Hair follicle dermal papilla cell (primary cell): ENCODE measurements at places on chromosomes 5 and 9. TPM values are rescaled to one million over a fixed set of nuclear protein-coding genes. Genes with fewer than 3 reads are reported as not detected.

The RAD23B gene
- 337 and 364 TPM in 2 replicates for total RNA-seq

The DPM2 gene
- 10.2 and 11.0 TPM in 2 replicates for total RNA-seq

The FBP1 gene
- not detected in 2 replicates for total RNA-seq

The FBP2 gene
- not detected in 2 replicates for total RNA-seq

The CPLANE1 gene
- total RNA-seq = 29.4 and 40.6 TPM in 2 replicates

The MSX2 gene
- total RNA-seq = 14.8 and 20.3 TPM in 2 replicates

The NPR3 gene
- 21.4 and 31.9 TPM in 2 replicates for total RNA-seq

The EDIL3 gene
- 70.1 and 120 TPM in 2 replicates for total RNA-seq

The GABRP gene
- total RNA-seq = not detected in 2 replicates

The FAM221B gene
- not detected in 2 replicates for total RNA-seq

The RNF183 gene
- total RNA-seq = not detected in 2 replicates

The OBP2B gene
- total RNA-seq = not detected in 2 replicates

The CDH6 gene
- total RNA-seq = 1.5 and 2.1 TPM in 2 replicates

The FANCG gene
- 10.9 and 11.9 TPM in 2 replicates for total RNA-seq

The ZNF483 gene
- 3.1 and 4.4 TPM in 2 replicates for total RNA-seq

The IFNK gene
- not detected in 2 replicates for total RNA-seq

The SKIC3 gene
- total RNA-seq = 131 and 169 TPM in 2 replicates

The KCNV2 gene
- total RNA-seq = not detected in 2 replicates

The SPAG8 gene
- total RNA-seq = 0.49 and 2.1 TPM in 2 replicates

The GCNT4 gene
- 19.5 and 24.8 TPM in 2 replicates for total RNA-seq

The STXBP1 gene
- total RNA-seq = 29.2 and 42.9 TPM in 2 replicates

The SLC1A1 gene
- 5.4 and 8.3 TPM in 2 replicates for total RNA-seq

The SVEP1 gene
- total RNA-seq = 107 and 127 TPM in 2 replicates

The CSF1R gene
- total RNA-seq = 0.16 and 0.36 TPM in 2 replicates

The GHR gene
- total RNA-seq = 2.9 and 5.2 TPM in 2 replicates

The MARVELD2 gene
- total RNA-seq = 2.9 and 3.3 TPM in 2 replicates

The EMB gene
- total RNA-seq = 5.0 and 6.8 TPM in 2 replicates

The WNT8A gene
- total RNA-seq = not detected in 2 replicates

The MCTP1 gene
- total RNA-seq = 2.3 and 3.4 TPM in 2 replicates

The SPATA6L gene
- total RNA-seq = 0.65 and 0.73 TPM in 2 replicates

The EGR1 gene
- 0.97 and 2.4 TPM in 2 replicates for total RNA-seq

The SFXN1 gene
- 79.7 and 83.4 TPM in 2 replicates for total RNA-seq

The PTPRD gene
- 2.2 and 11.0 TPM in 2 replicates for total RNA-seq

The AGXT2 gene
- not detected in 2 replicates for total RNA-seq

The IFNB1 gene
- total RNA-seq = not detected in 2 replicates

The SPATA31A3 gene
- total RNA-seq = not detected in 2 replicates

The RAPGEF6 gene
- 23.1 and 28.9 TPM in 2 replicates for total RNA-seq

The OSTF1 gene
- 26.0 and 34.1 TPM in 2 replicates for total RNA-seq

The CDC42SE2 gene
- 22.6 and 23.9 TPM in 2 replicates for total RNA-seq

The TMEM232 gene
- 1.6 and 4.9 TPM in 2 replicates for total RNA-seq

The PBX3 gene
- total RNA-seq = 49.3 and 53.4 TPM in 2 replicates

The PCDHGB7 gene
- 20.2 and 20.3 TPM in 2 replicates for total RNA-seq

The PCDHB9 gene
- total RNA-seq = 0.97 and 2.2 TPM in 2 replicates

The ITGA1 gene
- total RNA-seq = 105 and 125 TPM in 2 replicates

The WNK2 gene
- total RNA-seq = not detected in 2 replicates

The PCDHGA7 gene
- 7.2 and 7.5 TPM in 2 replicates for total RNA-seq
